ENCODE measurements at places on chromosomes 6 and 20. TPM values are rescaled to one million over a fixed set of nuclear protein-coding genes. Genes with fewer than 3 reads are reported as not detected.

The PHF20 gene
- polyA plus RNA-seq: 150 TPM

The CLDN20 gene
- not detected for polyA plus RNA-seq

DNA sequence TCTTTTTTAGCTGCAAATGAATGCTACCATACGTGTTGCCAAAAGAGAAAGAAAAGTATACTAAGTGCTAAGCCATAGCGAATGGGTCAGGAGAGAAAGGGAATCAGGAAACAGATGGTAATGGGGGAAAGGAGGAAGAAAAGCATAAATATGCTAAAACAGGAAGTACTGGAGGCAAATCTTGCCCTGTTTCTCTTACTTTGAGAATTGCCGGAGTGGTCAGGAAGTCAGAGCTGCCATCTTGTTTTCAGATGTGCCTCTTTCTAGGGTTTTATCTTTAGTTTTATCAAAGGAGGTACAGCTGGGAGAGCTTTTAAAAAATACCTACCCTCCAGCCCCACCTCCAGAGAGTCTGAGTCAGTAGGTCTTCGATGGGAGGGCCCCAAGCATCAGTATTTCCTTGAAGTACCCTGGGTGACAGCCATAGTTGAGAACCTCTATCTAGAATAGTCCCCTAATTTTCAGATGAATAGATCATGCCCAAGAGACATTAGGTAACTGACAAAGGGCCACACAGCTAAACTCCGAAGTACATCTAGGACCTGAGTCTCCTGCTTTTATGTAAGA is 193.3 kb downstream of the CLIC5 start:
- no peak overlapping the region for H3K4me3 ChIP-seq
- H3K36me3 ChIP-seq: peaks cover 5% of the 10 kb centered on the region
- H3K27ac ChIP-seq: peak overlapping the region; percentile 36
- DNase-seq: no peak
- H3K4me1 ChIP-seq: peaks cover 12% of the 10 kb centered on the region
- no peaks in the 10 kb centered on the region for H3K27me3 ChIP-seq

The KIAA0408 gene
- not detected for polyA plus RNA-seq

- no peak overlapping the region for H3K27ac ChIP-seq
- H3K27me3 ChIP-seq: peaks cover 13% of the 10 kb centered on the region
- H3K4me1 ChIP-seq: no peaks in the 10 kb centered on the region
Observed at GRCh38 chr6:35147026-35147425, 5.9 kb upstream of the TCP11 start.

The SLC22A16 gene
- not detected for polyA plus RNA-seq

GRCh38 chr6:25777856-25778649 is 23.5 kb downstream of the SLC17A4 start:
- no peak overlapping the region for H3K4me3 ChIP-seq
- H3K27ac ChIP-seq: no peak overlapping the region
- no peak for DNase-seq
- H3K36me3 ChIP-seq: no peaks in the 10 kb centered on the region
- peaks cover 14% of the 10 kb centered on the region for H3K27me3 ChIP-seq

- no peak overlapping the region for H3K4me3 ChIP-seq
- H3K4me1 ChIP-seq: no peaks in the 10 kb centered on the region
- H3K27me3 ChIP-seq: peaks cover 16% of the 10 kb centered on the region
- H3K27ac ChIP-seq: no peak overlapping the region
- no peak for DNase-seq
- no peaks in the 10 kb centered on the region for H3K36me3 ChIP-seq
Observed at GRCh38 chr6:11592294-11592906, 54.9 kb downstream of the TMEM170B start.

DNA sequence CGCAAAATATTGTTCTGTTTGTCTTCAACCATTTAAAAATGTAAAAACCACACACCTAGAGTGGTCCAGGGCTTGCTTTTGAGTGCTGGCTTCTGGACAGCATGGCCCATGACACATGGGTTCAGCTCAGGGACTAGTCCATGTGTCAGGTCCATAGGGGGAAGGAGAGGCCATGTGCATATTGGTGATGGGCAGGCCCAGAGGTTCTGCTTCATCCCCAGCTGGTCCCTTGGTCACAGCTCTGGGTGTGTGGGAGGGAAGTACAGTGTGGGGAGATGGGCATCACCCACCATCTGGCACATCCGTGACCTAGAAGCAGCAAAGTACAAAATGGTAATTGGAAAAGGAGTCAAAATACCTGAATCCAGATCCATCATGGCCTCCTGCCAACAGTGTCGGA is 50.7 kb downstream of the STK35 start:
- H3K27ac ChIP-seq: no peak overlapping the region
- no peaks in the 10 kb centered on the region for H3K27me3 ChIP-seq
- H3K4me1 ChIP-seq: no peaks in the 10 kb centered on the region
- no peak for DNase-seq
- no peak overlapping the region for H3K4me3 ChIP-seq

DNA sequence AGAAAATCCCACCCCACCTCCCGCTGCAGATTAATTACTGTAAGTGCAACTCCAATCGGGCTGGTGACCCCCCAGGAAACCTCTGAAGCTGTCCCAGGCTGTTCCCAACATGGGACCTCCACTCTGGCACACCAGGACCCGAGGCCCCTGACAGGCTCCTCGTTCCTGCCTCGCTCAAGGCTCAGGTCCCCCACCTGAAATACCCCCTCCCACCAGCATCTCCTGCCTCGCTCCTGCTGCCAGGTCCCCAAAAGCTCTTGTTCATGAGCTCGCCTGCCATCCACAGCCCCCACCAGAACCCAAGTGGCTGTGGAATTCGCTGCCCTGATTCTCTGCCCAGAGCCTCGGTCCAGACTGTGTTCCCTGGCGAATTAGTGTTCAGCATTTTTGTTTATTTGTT is 26.1 kb downstream of the NPEPL1 start:
- no peaks in the 10 kb centered on the region for H3K4me1 ChIP-seq
- no peak for DNase-seq
- H3K4me3 ChIP-seq: no peak overlapping the region
- no peaks in the 10 kb centered on the region for H3K36me3 ChIP-seq
- H3K27me3 ChIP-seq: peaks cover 31% of the 10 kb centered on the region

The WASF1 gene
- polyA plus RNA-seq: 21.6 TPM

DNA sequence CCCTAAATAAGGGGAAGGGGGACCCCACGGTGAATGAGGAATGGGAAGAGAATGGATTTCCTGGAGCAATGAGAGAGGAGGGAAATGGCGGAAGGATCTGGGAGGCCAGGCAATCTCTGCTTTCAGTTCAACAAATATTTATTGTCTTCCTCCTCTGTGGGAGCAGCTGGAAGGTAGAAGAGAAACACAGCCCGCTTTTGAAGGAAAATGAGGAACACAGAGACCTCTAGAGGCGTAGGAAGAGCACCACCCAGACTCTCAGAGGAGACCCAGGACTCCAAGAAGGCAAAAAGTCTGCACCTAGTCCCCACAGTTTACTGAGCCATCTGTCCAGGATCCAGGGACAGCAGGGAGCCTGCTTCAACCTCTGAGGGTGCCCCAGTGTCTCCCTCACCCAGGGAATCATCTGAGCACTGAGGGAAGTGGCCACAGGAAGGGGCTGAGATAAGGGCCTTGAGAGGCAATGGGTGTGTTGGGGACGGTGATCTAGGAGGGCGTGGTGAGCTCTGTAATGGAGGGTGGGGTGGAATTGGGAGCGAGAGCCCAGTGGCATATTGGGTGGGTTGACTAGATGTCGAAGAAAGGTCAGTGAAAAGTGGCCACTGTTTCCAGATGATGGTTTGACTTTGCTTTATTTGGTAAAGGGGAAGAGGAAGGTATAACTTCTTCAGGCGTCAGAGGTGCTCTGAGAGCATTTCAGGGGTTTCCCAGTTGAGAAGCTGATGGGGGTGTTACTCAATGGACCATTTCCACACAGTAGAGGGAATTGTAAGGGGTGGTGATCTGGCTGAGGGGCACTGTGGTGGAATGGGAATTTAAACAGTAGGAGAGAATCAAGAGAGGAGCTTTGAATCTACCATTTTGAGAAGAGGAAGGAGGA is 610 bp downstream of the PSORS1C1 start:
- no peak overlapping the region for H3K27ac ChIP-seq
- H3K4me1 ChIP-seq: peaks cover 12% of the 10 kb centered on the region
- no peak for DNase-seq
- H3K4me3 ChIP-seq: no peak overlapping the region
- no peaks in the 10 kb centered on the region for H3K36me3 ChIP-seq

GRCh38 chr6:1315201-1315559 is 3.3 kb downstream of the FOXQ1 start:
- H3K27me3 ChIP-seq: peaks cover 56% of the 10 kb centered on the region
- H3K27ac ChIP-seq: no peak overlapping the region
- DNase-seq: no peak
- peaks cover 7% of the 10 kb centered on the region for H3K36me3 ChIP-seq
- peak overlapping the region; percentile 3 for H3K4me3 ChIP-seq

DNA sequence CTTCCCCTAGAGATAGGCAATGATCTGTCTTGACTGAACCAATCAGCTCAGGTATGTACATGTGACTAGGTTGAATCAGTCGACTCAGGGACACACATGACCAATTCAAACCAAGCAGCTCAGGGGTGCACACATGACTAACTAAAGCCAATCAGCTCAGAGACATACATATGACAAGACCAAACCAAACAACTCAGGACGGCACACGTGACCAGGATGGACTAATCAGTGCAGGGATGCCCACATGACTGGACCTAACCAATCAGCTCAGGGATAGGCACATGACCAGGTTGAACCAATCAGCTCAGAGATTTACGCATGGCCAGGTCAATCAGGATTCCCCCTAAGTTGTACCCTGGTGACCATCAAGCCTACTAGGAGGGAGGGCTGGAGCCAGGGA is 310.3 kb downstream of the CDH26 start:
- no peak for DNase-seq
- no peaks in the 10 kb centered on the region for H3K4me1 ChIP-seq
- H3K36me3 ChIP-seq: no peaks in the 10 kb centered on the region
- no peak overlapping the region for H3K27ac ChIP-seq
- H3K27me3 ChIP-seq: no peaks in the 10 kb centered on the region

The CRISP3 gene
- not detected for polyA plus RNA-seq

GRCh38 chr20:62824476-62825332 is 7.9 kb downstream of the COL9A3 start:
- H3K36me3 ChIP-seq: no peaks in the 10 kb centered on the region
- peaks cover 9% of the 10 kb centered on the region for H3K27me3 ChIP-seq
- peak overlapping the region; percentile 47 for H3K27ac ChIP-seq
- H3K4me1 ChIP-seq: peaks cover 5% of the 10 kb centered on the region
- DNase-seq: no peak
- H3K4me3 ChIP-seq: peak overlapping the region; percentile 54

Data from naive B cell (primary cell).